ENCODE measurements at places on chromosomes 16 and 17. TPM values are rescaled to one million over a fixed set of nuclear protein-coding genes. Genes with fewer than 3 reads are reported as not detected.

The PSMC5 gene
- 144 TPM for total RNA-seq

- H3K36me3 ChIP-seq, result no peaks in the 10 kb centered on the region
- H3K4me3 ChIP-seq, result no peak overlapping the region
- no peak for DNase-seq
- H3K27ac ChIP-seq, result no peak overlapping the region
- peaks cover 44% of the 10 kb centered on the region for H3K4me1 ChIP-seq
- H3K27me3 ChIP-seq, result no peaks in the 10 kb centered on the region
These were observed 368.2 kb downstream of the SLC39A11 start for GRCh38 chr17:72724267-72724666.

DNA sequence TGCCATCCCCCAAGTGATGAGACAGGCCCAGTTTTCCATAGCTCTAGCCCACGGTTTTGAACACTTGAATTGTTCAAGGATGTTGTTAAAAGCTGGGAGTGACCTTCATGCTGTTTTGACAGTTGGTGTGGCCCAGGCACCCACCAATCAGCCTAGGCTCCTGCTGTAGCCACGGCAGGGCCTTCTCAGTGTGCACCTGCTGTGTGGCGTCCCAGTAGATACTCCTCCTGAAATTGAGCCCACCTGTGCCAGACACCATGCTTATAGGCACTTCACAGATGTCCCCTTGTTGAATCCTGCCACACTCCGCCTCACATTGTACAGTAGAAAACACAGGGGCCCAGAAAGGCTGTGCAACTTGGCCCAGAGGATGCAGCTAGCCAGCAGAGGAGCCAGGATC lies 86.4 kb downstream of the SOCS1 start:
- peaks cover 3% of the 10 kb centered on the region for H3K36me3 ChIP-seq
- no peak overlapping the region for H3K4me3 ChIP-seq
- H3K27ac ChIP-seq, result no peak overlapping the region
- no peaks in the 10 kb centered on the region for H3K27me3 ChIP-seq

GRCh38 chr16:87593710-87594258 lies 8.5 kb upstream of the JPH3 start:
- H3K4me3 ChIP-seq, result no peak overlapping the region
- no peak for DNase-seq
- H3K27me3 ChIP-seq, result peaks cover 34% of the 10 kb centered on the region

DNA sequence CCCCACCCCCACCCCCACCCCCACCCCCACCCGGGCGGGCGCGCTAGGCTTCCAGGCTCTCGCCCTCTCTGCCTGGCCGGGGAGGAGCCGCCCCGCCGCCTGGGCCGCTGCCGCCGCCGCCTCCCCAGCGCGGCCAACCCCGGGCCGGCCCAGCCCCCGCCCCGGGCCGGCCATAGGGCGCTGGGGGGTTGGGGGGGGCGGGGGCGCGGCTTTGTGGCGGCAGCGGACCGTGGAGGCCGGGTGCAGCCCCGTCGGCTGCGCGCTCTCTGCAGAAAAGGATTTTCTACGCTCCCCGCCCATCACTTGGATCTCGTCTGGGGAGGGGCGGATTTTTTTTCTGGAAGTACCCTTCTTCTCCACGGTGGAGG lies 230.9 kb downstream of the MRTFB start:
- H3K4me1 ChIP-seq, result peaks cover 30% of the 10 kb centered on the region
- no peak overlapping the region for H3K27ac ChIP-seq
- DNase-seq, result peak; percentile 37
- H3K36me3 ChIP-seq, result no peaks in the 10 kb centered on the region
- H3K27me3 ChIP-seq, result peaks cover 22% of the 10 kb centered on the region
- peak overlapping the region; percentile 67 for H3K4me3 ChIP-seq

DNA sequence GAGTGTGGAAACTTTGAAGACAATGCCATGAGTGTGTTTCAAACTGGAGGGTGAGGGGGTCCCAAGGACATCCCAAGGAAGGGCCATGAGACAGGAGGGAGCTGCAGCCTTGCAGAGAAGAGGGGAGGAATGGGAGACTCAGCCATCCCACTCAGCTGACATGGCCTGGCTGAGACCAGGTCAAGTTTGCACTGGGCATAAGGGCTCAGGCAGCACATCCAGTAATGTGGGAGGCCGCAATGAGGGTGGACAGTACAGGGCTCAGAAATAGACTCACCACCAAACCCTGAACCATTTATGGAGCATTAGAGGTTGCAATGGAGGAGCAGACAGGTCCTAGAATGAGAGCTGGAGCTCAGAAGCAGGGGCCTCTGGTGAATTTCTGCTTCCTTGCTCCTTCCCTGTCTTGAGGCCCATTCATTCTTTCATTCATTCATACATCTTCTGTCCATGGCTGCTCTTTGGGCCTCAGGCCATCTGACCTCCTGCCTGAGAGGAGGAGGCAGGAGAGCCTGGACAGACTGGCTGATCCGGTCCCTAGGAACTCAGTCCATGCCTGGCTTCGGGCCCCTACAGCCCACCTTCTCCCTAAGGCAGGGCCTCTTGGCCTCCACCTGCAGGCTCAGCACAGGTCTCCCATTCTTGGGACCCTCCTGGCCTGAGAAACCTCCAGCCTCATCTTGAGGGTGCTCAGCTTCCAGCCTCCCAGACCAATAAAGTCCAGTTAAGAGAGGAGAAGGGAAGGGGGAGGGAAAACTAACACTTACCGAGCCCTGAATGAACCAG lies 70.5 kb upstream of the CDH5 start:
- H3K36me3 ChIP-seq, result no peaks in the 10 kb centered on the region
- peaks cover 8% of the 10 kb centered on the region for H3K27me3 ChIP-seq
- no peak for DNase-seq
- no peak overlapping the region for H3K27ac ChIP-seq
- no peaks in the 10 kb centered on the region for H3K4me1 ChIP-seq
- no peak overlapping the region for H3K4me3 ChIP-seq

DNA sequence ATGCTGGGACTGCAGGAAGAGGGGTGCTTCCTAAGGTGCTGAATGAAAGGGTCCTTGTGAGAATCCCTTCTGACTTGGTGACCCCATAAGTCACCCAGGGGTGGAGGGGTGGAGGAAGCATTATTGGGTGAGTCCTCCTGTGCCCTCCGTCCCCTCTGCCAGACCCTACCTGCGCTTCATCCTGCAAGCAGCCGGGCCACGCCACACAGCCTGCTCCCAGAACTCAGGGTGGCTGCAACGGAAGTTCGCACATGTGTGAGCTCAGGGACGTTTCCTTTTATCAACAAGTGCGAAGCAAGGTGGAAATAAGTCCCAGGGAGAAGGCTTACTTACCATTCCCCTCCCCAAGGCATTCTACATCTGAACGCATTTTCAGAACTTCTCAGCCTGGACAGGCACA lies 40.9 kb downstream of the COX4I1 start:
- no peak overlapping the region for H3K4me3 ChIP-seq
- no peak for DNase-seq
- H3K27me3 ChIP-seq, result peaks cover 37% of the 10 kb centered on the region
- no peaks in the 10 kb centered on the region for H3K36me3 ChIP-seq
- H3K27ac ChIP-seq, result no peak overlapping the region

GRCh38 chr17:39277110-39277509 lies 51.4 kb upstream of the STAC2 start:
- no peaks in the 10 kb centered on the region for H3K27me3 ChIP-seq
- no peak overlapping the region for H3K4me3 ChIP-seq
- no peak overlapping the region for H3K27ac ChIP-seq
- no peak for DNase-seq

Data from activated T-cell treated with anti-CD3 and anti-CD28 coated beads, Interleukin-2, amount 50 U/mL, for 72 hours (primary cell).